ENCODE measurements at places on chromosomes 7 and 10.
A peak's percentile ranks its signal among the peaks of the same experiment; 100 is the strongest.

- no peak for DNase-seq
Observed at GRCh38 chr10:12934777-12935176, 66.7 kb downstream of the CCDC3 start.

GRCh38 chr10:48658243-48658974 is 26.3 kb upstream of the WDFY4 start:
- peak; percentile 64 for DNase-seq

- no peak for DNase-seq
Observed at GRCh38 chr7:41869091-41869490, 166.2 kb upstream of the INHBA start.

- no peak for DNase-seq
Observed at GRCh38 chr7:3151784-3152183, 108.1 kb upstream of the CARD11 start.

- peak; percentile 99 for DNase-seq
Observed at GRCh38 chr7:66628361-66629221, at the start of gene KCTD7. TSS of gene KCTD7 (plus strand) at chr7:66628881. CDS start at chr7:66629065, 184 bp downstream.

DNA sequence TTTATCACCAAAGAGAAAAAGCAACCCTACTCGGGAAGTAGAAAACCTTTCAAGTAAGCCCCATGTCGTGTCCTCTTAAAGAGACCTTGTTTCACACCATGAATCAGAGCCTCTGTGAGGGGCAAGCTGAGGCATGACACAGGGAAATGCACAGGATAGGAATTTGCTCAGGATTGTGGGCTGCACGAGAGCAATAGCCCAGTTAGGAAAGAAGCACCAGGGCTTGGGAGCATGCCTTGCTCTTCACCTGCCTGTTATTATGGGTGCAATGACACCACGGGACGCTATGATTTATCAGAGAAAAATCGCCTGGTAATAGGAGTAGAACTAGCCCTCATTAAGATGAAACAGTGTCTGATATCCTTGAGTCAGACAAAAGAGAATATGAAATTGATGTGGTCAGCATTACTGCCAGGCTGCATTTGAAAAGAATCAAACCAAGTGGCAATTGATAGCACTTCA is 562.9 kb upstream of the NRP1 start:
- DNase-seq: no peak

- no peak for DNase-seq
Observed at GRCh38 chr7:143979359-143979758, 20.8 kb upstream of the OR6B1 start.

DNA sequence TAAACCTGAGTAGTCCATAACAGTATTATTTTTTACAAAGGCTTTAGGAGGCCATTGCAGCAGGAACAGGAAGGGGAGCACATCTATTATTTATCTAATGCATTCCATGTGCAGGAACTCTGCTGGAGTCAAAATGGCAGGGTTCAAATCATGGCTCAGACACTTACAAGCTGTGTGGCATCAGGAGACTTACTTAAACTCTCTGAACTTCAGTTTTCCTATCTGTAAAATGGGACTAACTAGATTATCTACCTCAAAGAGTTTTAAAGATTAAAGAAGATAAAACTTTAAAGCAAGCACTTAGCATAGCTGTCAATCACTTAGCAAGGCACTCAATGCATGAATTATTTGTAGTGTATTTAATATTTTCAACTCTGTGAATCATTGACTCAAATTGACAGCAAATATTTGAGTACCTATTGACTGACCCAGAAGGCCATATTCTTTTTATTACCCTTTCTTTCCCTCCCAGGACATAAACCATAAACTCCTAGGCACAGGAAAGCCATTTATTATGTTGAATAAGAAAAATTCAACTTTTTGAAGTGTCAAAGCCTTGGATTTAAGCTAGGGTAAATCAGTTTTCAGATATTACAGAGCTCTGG is 115.8 kb upstream of the FAM204A start:
- no peak for DNase-seq

DNA sequence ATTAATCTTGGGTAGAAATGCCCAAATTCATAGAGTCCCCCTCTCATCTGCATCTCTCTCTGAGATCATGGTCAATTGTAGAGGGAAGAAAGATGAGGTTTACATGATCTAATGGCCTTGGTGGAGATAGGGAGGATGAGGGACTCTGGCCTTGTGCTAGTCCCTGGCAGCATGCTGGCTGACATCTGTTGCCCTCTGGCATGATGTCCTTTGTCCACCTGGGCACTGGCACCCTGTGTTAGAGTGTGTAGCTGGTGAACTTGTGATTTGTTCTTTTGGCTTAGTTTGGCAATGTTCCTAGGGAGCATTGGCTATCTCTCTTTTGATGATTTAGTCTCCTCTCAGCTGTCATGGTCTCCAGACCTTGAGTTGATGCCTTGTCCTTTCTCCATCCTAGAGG is 103.2 kb downstream of the DYNC1I1 start:
- DNase-seq: no peak

DNA sequence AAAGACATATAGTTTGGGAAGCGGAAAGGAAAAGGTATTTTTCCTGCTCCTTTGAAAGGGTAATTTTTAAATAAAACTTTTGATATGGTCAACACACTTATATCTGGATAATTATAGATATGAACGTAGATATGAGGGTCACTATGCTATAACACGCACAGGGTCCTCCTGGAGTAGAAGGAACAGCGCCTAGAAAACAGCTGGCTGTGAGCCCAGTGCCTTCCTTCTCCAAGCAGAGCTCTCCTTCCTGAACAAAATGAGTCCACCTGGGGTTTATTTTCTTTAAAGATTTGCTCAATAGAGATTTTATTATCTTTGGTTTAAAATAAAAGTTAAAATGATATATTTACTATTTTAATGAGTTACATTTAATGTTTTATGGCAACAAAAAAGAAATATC is 13.1 kb downstream of the STEAP1 start:
- no peak for DNase-seq

DNA sequence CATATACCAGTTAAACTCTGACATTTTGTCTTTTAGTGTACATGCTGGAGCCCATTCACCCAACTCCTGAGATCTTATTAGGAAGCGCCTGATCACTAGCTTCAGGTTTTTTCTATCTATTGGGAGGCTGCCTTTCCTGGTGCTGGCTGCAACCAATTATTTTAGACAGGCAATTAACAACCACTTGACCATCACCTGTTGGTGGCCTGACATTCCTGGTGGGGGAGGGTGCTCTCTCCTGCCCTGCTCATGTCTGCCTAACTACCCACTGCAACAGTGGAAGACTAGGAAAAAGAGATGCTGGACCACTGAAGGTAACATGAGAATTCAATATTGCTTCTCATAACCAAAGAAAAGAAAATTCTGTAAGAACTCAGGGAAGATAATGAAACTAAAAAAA is 190.3 kb upstream of the GRM3 start:
- DNase-seq: no peak

GRCh38 chr7:89500084-89500483 is 654.2 kb upstream of the STEAP1 start:
- DNase-seq: no peak

DNA sequence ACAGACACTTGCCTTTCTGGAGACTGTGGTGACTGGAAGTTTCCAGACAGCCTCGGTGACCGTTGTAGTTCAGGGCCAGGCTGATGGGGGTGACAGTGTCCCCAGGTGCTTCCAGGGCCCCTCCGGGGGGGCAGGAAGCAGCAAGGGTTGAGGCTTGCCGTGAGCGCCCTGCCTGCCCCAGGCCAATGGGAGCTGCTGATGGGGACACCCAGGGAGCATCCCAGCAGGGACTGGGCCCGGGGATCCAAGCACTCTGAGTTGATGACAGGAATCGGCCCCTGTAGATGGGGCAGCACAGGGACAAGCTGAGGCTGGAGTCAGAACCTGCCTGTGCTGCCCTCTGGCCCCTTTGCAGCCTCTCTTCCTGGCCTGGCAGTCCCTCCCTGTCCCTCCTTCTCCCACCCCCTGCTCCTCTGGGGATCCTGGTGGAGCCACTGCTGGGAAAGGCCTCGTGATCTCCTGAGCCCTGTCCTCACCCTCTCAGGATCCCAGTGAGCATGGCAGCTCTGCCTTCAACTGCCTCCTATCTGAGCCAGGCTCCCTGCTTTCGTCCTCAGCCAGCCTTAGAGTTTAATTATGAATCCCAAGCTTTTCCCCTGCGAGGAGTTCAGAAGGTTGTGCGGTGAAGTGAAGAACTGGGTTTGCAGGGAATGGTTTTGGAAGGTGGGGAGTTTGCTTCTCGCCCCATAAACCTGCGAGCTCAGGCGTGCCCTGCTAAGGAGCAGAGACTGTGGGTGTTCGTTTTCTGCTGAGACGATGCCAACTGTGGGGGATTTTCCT is 84.7 kb downstream of the ADCY1 start:
- DNase-seq: no peak

GRCh38 chr10:88980800-88981199 is 9.8 kb upstream of the FAS start:
- DNase-seq: no peak

DNA sequence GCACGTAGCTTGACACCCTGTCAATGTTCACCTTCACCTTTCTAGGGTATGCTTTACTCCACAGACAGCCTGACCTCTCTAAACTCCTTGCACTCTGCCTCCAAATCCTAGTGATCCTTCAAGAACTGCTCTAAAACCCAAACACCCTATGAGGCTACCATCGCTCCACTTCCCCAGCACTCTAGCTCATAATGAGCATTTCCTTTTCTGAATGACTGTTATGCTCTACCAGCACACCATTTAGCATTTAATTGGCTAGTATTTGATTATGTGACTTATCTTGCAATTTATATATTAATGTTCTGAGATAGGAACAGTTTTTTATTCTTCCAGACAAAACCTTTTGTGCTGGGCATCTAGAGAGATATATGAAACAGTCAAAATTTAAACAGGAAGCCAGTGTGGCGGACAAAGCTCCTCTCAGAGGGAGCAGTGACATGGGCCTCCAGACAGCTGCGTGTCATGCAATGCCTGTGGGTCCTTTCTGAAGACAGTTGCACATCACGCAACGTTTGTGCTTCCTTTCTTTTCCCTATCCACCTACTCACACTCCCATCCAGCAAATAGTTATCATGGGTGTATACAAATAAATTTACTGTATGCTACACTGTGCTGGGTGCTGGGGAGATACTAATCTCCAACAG is 86.3 kb downstream of the ALOX5 start:
- DNase-seq: no peak
